ENCODE measurements at places on chromosomes 4 and X. TPM values are rescaled to one million over a fixed set of nuclear protein-coding genes. Genes with fewer than 3 reads are reported as not detected.
A peak's percentile ranks its signal among the peaks of the same experiment; 100 is the strongest.

Gene CLCN4
- total RNA-seq: 6.9 TPM

Gene GAB3
- 0.33 TPM for total RNA-seq

Gene HSD17B11
- 34.8 TPM for total RNA-seq

Gene STPG2
- total RNA-seq: not detected

DNA sequence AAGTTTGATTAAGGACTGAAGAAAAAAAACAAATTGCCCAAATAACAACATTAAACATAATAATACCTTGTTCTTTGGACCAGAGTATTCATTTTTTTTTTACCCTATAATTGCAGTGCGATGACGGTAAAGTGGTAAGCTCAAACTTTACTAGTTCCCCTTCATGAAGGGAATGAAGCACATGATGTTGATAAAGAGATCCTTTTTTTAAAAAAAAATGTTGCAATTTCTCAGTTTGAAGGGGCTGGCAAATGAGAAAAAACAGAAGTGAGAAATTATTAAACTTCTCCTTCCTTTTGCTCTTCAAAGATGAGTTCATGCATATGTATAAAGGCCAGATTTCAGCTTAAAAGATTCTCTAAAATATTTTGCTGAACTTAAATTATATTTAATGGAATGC is 231.7 kb downstream of the C4orf33 start:
- DNase-seq: no peak

DNA sequence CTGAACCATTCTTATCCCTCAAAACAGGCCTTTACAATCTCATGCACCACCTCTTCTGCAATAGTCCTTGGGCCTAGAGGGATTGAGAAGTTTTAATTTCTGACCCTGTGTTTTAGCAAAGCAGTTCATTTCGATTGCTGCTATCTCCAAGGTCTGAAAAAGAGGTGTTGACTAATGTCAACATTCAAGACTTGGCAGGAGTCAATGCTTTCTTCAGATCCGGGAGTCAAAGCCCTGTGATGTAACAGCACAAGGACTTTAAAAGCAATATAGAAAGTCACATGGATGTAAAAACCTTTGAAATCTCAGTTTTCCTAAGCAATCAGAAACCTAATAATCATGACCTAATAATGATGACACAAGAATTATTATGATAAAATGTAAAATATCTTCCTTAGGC is 133.8 kb downstream of the ADAM29 start:
- DNase-seq: no peak

DNA sequence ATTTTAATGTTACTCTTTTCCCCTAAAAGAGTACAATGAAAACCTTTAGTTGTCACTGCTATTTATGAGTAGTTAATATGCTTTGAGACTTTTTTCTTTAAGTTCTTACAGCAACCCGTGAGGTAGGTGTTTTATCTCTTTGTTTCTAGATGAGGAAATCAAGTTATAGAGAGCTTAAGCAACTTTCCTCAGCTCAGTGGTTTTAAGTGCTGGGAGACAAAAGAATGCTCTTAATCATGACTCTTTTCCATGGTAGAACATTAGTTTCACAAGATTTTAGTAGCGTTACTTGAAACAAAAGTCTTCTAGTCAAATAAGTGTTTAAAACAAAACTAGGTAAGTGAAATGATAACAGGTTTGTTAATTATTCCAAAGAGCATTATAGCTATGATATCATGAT is 354.7 kb upstream of the PITX2 start:
- DNase-seq: no peak

GRCh38 chr4:139015948-139016471 is 429 bp downstream of the NOCT start:
- no peak for DNase-seq

GRCh38 chr4:71095545-71095944 is 102.1 kb downstream of the DCK start:
- DNase-seq: no peak

GRCh38 chr4:86032476-86033022 is 327.3 kb downstream of the MAPK10 start:
- peak; percentile 72 for DNase-seq

DNA sequence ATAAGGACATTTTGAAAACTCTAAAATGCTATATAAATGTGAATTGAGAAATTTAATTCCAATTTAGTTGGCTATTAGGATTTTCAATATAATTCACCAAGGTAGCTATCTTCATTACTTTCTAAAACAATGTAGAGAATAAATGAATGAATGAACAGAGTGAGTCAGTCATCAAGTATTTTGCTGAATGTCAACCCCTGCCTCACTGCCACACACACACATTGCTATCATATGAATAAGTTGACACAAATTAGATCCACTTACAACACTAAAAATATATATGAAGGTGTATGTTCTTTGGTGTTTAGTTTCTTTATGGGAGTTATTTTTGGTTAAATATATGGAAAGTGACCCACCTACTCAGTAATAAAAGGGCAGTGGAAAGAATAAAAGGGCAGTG is 141.4 kb upstream of the SMIM10 start:
- no peak for DNase-seq

DNA sequence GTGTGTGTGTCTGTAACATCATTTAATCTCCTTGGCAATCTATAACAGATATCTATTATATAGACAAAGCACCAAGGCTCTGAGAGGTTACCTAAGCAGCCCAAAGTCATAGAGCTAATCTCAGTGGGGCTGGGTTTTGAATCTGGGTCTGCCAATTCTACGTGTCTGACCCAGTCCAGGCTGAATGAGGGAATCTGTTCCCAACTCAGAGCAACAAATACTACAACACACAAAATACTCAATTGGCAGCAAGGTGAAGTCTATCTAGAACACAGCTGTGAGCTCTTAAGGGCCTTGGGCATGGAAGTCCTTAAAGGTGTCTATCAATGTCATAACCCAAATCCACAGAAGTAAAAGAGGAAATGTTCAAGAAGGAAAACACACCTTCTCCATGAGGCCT is 47.5 kb upstream of the NAP1L5 start:
- no peak for DNase-seq

DNA sequence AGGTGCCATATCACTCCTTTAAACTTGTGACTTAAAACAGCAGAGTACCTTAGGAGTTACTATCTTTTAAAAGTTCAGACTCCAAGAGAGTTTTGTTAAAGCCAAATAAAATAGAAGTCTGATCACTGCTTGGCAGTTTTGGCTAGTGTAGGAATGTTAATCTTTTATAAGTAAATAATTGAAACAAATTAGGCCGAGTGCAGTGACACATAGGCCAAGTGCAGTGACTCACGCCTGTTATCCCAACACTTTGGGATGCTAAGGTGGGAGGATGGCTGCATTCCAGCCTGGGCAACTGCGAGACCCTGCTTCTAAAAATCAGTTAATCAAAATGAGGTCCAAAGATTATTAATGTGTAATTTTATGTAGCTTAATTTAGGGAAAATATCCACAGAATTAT is 37.2 kb downstream of the WDR44 start:
- no peak for DNase-seq

- DNase-seq: no peak
Measured at GRCh38 chrX:2503591-2504500, 3.1 kb upstream of the DHRSX start.

- DNase-seq: peak; percentile 25
Measured at GRCh38 chrX:37926700-37927099, 79.3 kb upstream of the DYNLT3 start.

DNA sequence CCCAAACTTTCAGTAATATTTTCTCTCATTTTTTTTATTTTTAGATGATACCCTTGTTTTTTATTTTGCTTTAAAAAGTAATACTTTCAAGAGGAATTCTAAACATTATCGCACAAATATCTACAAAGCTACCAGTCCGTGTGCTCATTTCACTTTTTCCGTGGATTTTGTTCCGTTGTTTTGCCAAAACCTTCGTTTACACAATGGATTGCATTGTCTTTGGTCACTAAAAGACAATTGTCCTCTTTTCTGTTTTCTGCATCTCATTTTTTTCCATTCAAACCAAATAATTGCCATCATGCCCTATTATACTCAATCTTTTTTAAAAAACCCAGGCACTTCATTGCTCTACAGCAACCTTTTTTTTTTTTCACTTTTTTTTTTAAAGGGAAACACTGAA is 214.9 kb downstream of the CXXC4 start:
- DNase-seq: no peak

GRCh38 chr4:157502656-157503055 is 282.1 kb downstream of the GRIA2 start:
- DNase-seq: no peak

All from H4 (cell line).